ENCODE measurements at places on chromosomes 5 and 9.

DNA sequence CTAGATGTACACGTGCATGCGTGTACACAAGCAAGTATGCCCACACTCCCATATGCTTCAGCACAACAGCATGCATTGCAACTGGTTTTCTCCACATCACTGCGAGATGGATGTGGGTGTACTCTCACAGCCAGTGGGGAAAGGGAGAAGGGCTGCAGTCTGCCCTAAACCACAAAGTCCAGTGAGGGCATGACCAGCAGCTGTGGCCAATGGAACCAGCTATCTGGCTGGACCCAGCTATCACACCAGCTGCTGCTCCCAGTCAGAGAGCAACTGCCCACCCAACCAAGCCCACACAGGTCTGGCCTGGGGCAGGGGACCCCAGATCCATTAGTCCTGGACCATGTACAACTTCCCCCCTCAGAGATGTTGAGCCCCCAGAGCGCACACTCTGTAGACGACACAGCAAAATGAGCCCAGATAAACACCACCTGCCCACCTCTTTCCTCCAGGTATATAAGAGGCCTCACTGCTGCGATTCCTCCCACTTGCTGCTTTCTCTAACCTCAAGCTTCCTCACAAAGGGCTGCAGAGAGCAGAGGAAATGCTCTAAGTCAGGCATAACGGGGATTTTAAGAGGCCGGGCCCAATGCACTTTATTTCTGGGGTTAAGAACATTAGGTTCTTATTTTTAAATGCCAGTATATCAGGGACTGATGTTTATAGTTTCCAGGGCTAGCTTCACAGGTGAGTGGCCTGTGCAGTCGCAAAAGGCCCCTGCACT is 39.0 kb downstream of the SHB start:
- no peak for DNase-seq

DNA sequence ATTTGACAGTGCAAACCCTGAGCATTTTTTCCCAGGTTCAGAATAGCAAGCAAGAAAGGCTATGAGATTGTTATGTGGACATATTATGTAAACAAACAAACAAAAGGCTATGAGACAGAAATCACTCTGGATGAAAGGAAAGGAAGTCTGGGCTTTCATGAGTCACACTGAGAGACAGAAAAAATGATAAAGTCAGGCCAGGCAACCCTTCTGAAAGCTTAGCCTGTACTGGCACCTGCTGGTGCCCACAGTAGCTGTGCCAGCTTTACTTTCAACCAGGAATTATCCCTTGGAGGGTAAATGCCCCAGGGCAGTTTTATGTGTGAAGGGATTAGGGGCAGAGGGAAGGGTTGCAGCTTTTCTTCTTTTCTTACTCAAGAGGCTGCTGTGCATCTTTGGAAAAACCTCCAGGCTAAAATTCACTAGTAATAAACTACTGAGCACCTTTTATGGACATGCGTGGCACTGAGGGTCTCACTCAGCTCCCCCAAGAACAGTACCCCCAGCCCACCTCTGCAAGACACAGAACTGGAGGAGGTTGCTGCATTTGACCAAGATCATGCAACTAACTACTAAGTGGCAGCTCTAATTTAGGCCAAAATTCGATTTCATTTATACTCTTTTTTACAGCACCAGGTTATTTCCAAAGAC is 41.7 kb downstream of the ACTL7B start:
- DNase-seq = no peak

DNA sequence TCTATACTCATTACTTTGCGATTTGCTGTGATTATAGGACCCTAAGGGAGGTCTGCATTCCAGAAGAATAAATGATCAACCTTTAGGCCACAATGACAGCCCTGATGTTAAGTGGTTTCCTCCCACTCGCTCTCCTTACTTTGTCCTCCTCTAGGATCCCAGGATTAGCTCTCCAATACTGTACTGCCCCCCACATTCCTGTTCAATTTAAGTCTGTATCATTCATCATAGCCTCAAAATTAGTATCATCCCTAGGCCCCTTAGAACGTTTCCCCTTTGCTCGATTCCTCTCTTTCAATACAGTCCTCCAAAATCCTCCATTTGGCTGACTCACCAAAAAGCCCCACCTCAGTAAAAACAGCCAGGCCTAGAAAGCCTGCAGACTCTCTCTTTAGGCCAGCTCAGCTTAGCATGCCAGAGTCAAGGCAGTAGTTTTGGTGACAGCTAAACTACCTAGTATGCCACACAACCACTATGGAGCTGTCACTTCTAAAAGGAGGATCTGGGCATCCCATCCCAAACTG is 24.4 kb downstream of the RNF145 start:
- DNase-seq = no peak

DNA sequence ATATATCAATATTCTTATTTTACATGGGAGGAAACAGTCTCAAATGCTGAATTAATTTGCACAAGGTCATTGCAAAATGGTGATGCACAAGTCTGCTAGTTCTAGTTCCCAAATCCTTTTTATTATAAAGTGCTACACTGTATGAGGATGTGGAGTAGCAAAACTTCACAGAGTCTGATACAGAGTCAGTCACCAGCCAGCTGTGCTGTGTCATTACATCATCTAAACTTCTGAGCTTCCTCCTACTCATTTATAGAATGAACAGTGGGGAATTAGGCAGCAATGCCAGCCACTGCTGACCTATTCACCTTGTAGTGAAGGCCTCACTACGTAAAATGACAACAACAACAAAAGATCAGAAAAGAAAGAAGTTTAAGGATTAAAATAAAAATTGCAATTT is 357.8 kb downstream of the TMEM167A start:
- no peak for DNase-seq

DNA sequence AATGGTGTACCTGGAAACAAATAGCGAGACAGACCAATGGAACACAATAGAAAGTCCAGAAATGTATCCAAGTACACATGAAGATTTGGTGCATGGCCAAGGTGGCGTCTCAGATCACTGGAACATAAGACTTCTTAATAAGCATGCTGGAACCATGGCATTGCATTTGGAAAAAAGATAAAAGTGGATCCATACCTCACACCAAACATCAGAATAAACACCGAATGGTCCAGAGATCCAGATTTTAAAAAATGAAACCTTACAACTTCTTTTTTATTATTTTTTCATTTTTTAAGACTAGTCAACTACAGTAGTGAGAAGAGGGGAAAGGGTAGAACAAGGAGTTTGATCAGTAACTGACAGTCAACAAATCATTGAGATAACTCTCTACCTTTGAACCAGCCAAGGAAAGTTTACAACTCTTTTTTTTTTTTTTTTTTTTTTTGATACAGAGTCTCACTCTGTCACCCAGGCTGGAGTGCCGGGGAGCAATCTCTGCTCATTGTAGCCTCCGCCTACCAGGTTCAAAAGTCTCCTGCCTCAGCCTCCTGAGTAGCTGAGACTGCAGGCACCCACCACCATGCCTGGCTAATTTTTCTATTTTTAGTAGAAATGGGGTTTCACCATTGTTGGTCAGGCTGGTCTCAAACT is 8.8 kb upstream of the DUSP1 start:
- no peak for DNase-seq

DNA sequence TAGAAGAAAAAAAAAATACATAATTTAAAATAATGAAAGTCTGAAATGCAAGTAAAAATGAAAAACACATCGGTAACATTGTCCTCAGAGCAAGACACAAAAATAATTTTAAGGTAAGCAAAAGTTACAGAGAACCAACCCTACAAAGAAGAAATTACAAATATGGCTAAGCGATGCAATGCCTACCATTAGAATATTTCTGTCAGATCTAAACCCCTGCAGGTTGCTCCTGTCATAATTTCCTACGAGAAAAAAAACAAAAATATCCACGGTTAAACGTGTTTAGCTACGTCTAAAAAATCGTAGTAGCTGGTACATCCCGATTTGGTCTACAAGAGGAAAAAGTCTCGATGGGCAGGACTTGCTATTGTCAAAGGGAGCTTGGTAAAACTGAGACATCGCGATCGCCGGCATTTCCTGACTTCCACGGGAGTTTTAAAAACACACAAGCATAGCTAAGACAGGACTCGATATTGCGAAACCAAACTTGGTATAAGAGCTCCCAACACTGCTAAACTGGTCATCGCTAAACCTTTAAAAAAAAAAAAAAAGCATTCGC is 1.1 kb upstream of the ANXA2R start:
- no peak for DNase-seq

DNA sequence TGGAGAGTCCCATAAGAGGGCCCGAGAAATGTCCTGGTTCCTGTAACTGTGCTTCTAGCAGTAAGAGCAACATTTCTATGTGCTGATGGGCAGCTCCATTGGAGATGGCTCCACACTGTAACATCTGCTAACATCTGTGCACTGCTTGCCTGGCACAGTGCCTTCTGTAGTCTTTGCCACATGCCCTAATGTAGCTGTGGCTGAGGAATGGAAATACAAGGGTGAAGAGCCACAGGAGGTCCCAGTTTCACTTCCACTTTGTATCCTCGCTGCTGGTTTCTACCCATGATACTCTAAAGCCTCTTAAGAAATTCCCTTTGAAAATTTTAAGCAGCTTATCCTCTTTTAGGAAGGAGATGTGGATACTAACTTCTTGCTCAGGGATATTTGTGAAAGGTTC is 97.4 kb downstream of the HOMER1 start:
- DNase-seq = no peak

DNA sequence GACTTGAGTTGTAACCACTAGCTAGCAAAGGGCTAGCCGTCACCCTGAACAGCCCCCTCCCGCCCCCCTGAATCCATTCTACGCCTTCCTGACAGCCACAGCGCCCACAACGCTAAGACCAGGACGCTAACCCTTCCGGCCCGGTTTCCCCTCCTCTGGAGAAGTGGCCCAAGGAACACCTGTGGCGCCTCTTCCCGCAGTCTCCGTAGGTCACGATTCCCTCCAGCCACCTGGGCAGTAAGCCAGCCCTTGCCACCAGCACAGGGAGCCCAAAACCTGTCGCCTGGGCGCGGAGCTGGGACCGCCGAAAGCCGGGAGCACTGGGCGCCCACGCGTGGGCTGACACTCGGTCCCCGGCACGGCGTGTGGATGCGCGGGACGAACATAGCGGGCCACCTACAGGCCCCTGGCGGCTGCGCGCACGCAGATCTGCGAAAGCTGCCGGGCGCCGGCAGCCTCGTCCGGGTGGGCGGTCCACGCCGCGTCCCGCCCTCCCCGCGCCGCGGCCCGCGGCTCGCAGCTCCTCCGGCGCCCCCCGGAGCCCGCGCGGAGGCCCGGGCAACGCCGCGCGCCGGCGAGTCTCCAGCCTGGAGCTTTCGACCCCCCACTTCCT is 596 bp downstream of the IRF1 start:
- DNase-seq = no peak

- no peak for DNase-seq
Measured at GRCh38 chr9:95764533-95765319, 110.8 kb upstream of the ERCC6L2 start.

- DNase-seq = no peak
Measured at GRCh38 chr5:17167171-17167891, 50.1 kb upstream of the BASP1 start.

- DNase-seq = no peak
Measured at GRCh38 chr5:116528519-116529234, 45.9 kb downstream of the SEMA6A start.

DNA sequence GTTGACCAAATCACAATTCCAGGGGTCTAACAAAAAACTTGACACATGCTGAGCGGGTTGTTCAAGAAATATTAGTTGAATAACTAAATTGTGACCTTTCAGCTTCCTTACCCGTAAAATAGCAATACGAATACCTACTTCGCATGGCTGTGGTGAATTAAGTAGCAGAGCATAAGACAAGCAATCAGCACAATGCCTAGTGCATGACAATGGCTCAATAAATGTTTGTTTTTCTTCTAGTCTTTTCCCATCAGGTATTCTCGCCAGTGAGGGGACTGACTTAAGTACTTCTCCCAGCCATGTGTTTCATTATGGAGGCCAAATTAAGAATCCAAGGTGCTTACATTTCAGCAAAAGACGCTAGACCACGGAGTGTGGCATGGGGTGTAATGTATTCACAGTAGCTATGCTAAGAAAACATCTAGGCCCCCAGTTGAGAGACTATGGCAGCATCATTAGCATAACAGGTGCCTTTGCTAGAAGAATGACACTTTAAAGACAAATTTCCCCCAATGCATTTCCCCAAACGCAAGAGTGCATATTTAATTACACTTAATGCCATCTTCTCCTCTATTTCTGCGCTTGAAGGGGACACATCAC is 145.9 kb downstream of the ASTN2 start:
- no peak for DNase-seq

GRCh38 chr5:57889558-57889957 is 406.9 kb upstream of the ACTBL2 start:
- DNase-seq = no peak

GRCh38 chr5:133830911-133831310 is 137.5 kb downstream of the C5orf15 start:
- DNase-seq = no peak

GRCh38 chr5:132493821-132494220 is 3.2 kb upstream of the IRF1 start:
- no peak for DNase-seq

GRCh38 chr5:153598099-153598498 is 107.6 kb downstream of the GRIA1 start:
- DNase-seq = no peak

GRCh38 chr9:120438836-120439546 is 141.0 kb downstream of the CDK5RAP2 start:
- no peak for DNase-seq

DNA sequence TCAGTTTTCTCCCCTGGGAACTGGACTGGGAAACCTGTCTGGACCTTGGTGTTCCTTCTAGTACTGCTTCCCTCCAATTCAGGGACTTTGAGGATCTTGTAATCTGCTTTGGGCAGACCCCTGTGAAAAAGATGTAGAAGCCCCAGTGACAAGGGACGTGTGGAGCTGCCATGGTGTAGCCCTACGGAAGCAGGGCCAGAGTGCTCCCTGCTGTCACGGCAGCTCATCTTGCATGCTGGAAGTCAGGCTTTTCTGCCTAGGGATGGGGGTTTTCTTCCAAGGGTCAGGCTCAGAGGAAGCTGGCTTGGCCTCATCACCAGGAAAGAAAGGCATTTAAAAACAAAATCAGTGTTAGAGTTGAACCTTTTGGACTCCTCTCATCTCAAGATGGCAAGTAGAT is 86.4 kb downstream of the AMBP start:
- no peak for DNase-seq

DNA sequence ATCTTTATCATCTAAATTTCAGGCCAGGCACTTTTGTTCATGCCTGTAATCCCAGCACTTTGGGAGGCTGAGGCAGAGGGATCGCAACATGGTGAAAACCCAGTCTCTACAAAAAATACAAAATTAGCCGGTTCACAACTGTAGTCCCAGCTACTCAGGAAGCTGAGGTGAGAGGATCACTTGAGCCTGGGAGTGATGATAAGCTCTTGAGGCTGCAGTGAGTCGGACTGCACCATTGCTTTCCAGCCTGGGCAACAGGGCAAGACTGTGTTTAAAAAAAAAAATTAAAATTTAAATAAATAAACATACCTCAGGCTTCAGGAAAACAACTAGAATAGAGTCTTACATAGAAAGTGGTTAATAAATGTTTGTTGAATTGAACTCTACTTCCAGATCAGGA is 147.4 kb downstream of the AGTPBP1 start:
- no peak for DNase-seq

GRCh38 chr9:76433406-76433805 is 25.6 kb upstream of the GCNT1 start:
- no peak for DNase-seq

GRCh38 chr9:135878528-135879236 is 28.7 kb downstream of the CAMSAP1 start:
- DNase-seq = no peak

Measured in stimulated activated CD8-positive, alpha-beta memory T cell treated with anti-CD3 and anti-CD28 coated beads, Interleukin-2, amount 100 ng/mL, for 1 hour (primary cell).